ENCODE measurements at places on chromosomes 11 and 22.
A peak's percentile ranks its signal among the peaks of the same experiment; 100 is the strongest.

GRCh38 chr11:100203789-100204188, 483.3 kb upstream of the ARHGAP42 start:
- DNase-seq = no peak

DNA sequence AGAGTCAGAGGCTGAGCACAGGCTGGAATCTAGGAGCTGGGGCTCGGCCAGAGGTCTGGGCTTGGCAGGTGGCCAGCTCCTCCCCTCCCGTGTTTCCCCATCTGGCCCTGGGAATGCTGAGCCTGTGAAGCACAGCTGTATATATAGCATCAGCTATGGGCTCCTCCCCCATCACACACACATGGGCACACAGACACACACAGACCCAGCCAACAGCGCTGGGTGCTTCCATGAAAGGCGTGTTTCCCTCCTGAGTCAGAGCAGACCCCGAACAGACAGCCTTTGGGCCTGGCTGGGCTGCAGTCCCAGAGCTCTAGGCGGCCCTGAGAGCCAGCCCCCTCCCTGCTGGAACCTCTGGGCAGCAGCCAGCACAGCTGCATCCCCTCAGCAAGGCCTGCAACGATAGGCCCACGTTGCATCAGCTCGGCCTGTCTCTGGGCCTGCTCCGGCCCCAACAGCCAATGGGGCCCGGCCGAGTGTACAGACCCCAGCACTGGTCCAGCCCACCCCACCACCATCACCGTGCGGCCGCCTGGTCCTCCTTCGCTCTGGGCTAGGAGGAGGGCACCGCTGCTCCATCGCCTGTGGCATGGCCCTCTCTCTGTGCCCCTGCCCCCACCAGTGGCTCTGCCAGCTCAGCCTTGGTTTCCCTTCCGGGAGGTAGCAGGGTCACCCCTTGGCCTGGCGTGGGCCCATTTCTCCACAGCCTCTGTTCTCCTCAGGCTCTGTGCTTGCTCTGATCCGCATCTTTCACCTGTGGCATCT, 7.6 kb upstream of the SERPINH1 start:
- DNase-seq = peak; percentile 100

- no peak for DNase-seq
These were observed 11.9 kb downstream of the HIRA start for GRCh38 chr22:19419464-19420178.

DNA sequence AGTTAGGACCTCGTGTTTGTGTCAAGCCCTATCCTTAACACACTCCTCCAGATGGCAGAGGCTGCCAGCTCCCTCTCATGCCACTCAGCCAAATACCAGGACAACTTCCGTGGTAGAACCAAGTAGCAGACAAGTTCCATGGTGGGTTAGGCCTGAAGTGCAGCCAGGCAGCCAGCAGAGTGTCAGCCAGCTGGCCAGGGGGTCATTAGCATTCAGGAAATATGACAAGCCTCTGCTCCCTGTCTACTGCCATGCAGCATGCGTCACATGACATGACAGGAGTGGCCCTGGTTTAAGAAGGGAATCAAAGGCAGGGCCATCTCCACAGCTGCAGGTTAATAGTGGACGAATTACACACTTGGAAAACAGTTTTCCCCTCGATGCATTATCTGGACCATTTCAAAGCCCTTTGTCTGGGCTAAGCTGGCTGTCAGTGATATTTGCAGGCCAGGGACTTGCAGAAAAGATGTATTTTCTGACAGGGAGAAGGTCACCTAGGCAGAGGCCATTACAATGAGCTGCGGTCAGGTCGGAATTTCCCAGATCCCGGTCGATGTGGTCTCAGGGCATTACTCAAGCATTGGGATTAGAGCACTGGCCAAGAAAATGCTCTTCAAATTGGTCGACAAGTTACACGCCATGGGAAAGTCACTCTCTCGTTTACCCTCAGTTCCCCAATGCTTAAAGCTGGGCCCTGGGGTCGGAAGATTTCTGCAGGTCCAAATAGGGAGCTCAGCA, 461.7 kb upstream of the CADM1 start:
- DNase-seq = no peak

- DNase-seq = no peak
These were observed 1.8 kb downstream of the PRSS23 start for GRCh38 chr11:86802146-86802545.

DNA sequence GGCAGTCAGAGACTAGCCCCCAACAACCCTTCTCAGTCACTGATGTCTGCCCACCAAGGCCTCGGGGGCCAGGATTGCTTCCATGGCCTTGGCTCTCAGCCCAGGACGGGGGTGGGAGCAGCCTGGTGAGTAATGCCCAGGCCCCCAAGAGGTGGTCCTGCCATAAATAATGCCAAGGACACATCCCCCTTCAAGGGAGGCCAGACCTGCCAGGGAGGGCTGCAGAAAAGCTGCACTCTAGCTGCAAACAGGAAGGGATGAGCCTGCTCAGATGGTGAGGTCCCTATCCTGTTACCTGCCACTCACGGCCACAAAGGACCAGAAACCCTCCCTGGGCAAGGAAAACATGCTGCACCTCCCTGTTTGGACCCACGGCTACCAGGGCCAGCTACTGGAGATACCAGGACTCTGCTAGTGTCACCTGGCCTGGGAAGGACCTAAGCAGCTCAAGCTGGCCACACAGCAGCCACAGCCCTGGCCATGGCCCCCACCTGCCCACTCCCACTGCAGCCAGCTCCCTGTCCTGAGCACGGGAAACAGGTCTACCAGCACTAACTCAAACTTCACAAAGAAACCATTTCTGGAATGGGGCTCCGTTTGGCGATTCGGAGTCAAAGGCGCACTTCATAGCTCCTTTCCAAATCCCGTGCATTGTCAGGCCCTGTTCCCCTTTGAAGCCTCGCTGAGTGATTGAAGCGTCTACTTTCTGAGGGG, 12.1 kb downstream of the GNB1L start:
- no peak for DNase-seq

DNA sequence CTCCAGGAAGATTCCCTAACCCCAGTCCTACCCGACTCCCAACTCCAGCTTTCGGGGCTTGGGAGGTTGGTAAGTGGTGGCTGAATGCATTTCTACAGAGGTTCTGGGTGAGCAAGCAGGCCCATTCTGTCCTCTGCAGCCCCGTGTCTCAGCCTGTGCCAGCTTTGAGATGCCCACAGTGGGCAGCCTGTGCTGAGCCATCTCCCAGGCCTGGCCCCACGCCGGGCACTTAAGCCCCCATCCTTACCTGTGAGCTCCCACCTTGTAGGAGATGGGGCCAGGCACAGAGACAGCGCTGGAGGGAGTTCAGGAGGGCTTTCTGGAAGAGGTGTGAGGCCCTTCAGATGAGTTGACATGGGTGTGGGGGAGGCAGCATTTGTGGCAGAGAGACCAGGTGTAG, 54.5 kb downstream of the ANO1 start:
- no peak for DNase-seq

Data from fibroblast of skin of right quadriceps (primary cell).